ENCODE measurements at places on chromosomes 1 and 21.

DNA sequence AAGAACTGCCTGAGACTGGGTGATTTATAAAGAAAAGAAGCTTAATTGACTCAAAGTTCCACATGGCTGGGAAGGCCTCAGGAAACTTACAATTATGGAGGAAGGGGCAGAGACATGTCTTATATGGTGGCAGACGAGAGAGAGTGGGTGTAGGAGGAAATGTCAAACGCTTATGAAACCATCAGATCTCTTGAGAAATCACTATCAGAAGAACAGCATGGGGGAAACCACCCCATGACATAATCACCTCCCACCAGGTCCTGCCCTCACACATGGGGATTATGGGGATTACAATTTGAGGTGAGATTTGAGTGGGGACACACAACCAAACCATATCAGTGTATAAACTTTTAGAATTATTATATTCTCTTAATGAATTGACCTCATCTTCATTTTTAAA lies 335.9 kb upstream of the DPYD start:
- DNase-seq = no peak

DNA sequence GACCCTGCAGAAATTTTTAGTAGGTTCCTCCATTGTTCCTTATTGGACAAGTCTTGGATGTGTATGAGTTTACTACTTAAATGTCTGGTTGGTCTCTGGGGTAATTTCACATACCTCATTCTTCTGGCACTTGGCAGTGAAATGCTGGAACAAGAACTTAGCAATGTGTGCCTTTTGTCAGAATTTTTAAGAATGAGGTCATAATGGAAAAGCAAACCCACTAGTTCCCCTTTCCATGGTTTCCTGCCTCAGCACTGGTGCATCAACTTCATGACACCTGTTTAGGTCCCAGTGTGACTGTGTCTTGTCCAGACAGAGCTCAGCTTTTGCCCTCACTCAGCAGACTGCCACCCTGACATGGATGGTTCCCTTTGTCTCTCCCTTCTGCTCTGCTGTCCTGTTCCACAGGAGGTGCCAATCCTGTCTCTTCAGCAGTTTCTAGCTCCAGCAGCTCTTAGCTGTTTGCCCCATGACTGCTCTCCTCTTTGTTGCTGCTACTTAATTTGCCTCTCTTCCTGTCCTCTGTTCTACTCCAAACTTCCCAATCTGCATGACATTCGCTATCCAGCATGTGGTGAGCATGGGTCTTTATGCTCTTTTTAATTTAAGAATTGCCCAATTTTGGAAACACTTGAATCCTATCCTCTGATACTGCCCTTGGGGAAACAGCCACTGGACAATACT lies 135.6 kb downstream of the CYYR1 start:
- no peak for DNase-seq

GRCh38 chr1:196611873-196612272 lies 3.6 kb upstream of the KCNT2 start:
- no peak for DNase-seq

DNA sequence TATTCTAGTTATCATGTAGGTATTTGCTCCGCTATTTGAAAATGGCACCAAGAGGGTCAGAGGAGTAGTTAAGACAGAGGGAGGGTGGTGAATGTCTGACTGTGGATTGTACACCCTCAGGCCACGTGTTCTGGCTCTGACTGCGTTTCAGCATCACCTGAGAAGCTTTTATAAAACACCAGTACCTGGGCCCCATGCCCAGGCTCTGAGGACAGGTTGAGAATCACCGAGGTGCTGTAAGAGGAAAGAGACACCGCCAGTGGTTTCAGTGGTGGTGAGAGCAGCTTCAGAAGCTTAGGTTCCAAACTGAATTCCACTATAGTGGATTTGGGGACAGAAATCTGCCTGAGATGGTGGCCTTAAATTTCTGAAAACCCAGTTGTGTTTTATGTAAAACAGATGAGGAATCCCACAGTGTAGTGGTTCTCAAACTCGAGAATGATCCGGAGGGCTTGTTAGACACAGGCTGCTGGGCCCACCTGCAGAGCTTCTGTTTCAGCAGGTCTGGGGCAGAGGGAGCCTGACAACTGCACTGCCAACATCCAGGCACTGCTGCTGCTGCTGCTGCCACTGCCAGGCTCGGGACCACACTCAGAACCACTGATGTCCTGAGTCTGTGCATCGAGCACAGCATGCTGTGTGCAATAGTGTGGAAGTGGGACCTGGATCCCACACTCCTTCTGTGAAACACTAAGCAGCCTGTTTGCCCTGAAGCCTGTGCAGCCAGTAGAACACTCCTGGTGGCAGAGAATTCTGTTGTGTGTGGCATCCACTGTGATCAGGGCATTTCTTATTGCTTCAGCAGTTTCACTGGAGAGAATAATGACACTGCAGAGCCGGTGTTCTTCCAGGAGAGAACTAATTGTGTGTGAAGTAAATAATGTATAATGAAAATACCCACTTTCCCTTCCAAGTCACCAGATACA lies 98.7 kb downstream of the SUSD4 start:
- no peak for DNase-seq

GRCh38 chr1:95145493-95145892 lies 28.3 kb downstream of the TLCD4 start:
- no peak for DNase-seq

DNA sequence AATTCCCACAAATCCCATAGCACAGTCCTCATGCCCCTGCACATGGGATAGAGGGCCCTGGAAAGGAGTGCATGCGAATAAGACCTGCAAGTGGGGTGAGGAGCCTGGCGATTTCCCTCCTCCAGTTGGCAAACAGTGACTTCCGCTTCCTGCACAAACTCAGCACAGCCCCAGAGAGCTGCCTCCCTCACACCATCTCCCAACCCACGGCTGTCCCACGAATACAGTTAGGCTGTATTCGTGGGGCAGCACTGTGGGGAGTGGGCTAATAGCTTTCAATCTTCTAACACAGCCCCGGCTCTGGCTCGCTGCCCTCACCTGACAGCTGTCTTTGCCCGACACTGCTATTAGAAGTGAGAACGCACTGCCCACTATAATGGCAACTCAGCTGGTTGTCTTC lies 28.2 kb upstream of the CNTN2 start:
- DNase-seq = no peak

- DNase-seq = peak; percentile 12
Observed at GRCh38 chr1:35558374-35559316, 1.0 kb downstream of the NCDN start.

- DNase-seq = no peak
Observed at GRCh38 chr21:15444118-15444960, 285.4 kb upstream of the USP25 start.

DNA sequence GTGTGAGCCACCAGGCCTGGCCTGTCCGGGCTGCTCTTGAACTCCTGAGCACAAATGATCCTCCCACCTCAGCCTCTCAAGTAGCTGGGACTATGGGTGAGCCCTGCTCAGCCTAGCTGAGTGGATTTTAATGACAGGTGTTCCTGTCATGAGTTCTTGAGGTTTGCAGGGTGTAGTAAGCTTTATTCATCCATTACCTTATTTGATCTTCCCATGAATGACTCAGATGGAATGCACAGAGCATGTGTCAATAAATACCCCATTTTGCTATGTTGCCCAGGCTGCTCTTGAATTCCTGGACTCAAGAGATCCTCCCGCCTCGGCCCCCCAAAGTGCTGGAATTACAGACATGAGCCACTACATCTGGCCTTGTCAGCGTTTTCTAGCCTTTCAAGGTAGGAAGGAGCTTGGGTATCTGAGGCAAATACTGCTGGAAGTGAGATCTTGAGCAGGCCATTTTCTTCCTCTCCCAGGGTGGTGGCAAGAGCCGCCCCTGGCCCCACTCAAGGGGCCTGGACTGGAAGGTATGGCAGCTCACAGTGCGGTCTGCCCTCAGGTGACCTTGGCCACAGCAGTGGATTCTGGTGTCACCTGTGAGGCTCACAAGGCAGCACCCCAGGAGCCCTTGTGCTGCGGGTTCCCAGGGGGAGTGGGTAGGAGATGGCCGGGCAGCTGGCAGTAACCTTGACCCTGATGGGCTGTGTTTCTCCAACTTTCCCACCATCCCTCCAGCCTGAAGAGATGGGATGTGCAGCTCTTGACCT lies 20.0 kb downstream of the PIK3CD start:
- DNase-seq = no peak

DNA sequence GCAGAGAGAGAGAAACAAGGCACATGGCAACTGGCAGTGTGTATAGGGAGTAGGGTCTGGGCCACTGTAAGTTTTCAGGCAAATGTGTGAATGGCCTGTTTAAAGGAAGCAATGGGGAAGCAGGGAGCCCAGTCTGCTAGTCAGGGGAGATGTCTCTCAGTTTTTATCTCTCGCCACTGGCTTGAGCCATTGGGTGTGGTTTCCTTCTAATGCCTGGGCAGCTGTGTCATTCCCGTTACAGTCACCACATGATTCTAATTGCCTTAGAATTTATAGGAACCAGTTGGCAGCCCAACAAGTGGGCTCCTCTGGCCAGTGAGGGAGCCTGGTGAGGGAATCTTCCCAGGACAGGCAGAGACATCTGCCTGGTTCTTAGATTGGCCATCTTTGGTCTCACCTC lies 182.4 kb downstream of the DISC1 start:
- DNase-seq = no peak

GRCh38 chr1:209456878-209457277 lies 126.6 kb upstream of the CAMK1G start:
- DNase-seq = peak; percentile 1

GRCh38 chr21:17560377-17561025 lies 47.7 kb downstream of the CXADR start:
- no peak for DNase-seq

GRCh38 chr1:34865573-34865972 lies 6.0 kb upstream of the SMIM12 start:
- DNase-seq = no peak

- no peak for DNase-seq
Observed at GRCh38 chr1:40399984-40400704, 26.6 kb downstream of the SMAP2 start.

DNA sequence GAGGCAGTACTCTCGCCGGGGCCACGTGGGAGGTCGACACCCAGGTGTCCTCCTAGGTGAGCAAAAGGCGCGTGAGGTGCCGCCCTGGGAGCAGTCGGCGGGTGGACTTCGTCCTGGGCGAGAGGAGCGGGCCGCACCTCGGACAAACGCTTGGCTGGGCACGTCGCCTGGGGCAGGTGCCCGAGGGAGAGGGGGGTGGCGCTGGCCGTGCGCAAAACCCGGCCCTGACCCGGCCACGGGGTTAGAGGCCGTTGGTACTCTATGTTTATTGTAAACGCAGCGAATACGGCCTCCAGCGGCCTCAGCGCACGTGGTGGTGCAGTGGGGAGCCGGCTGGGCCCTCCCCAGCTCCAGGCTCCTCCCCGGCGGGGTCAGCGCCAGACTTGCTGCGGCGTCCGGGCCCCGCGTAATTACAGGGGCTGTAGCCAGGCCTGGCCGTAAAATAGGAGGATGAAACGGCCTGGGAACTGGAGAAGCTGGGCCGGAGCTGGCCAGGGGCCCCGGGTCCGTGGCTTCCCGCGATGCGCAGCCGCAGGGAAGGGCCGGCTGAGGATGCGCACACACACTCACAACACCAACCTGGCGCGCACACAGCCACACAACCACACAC lies 1.6 kb upstream of the EFNA1 start:
- DNase-seq = peak; percentile 72

GRCh38 chr1:247343801-247344200 lies 12.1 kb upstream of the ZNF496 start:
- no peak for DNase-seq

- no peak for DNase-seq
Observed at GRCh38 chr1:45008516-45008915, 2.6 kb downstream of the HECTD3 start.

DNA sequence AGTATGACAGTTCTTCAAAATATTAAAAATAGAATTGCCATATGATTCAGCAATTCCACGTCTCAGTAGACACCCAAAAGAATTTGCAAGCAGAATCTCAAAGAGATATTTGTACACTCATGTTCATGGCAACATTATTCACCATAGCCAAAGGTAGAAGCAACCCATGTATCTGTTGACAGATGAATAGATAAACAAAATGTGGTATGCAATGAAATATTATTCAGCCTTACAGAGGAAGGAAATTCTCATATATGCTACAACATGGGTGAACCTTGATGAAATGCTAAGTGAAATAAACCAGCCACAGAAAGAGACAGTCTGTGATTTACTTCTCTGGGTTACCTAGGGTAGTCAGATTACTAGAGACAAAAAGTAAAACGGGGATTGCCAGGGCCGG lies 47.0 kb downstream of the NAV1 start:
- no peak for DNase-seq
